NCI-H1048 (cell line): ENCODE measurements at places on chromosomes 3 and 15.

GRCh38 chr3:151434151-151434890, 26.5 kb downstream of the IGSF10 start:
- DNase-seq: no peak

DNA sequence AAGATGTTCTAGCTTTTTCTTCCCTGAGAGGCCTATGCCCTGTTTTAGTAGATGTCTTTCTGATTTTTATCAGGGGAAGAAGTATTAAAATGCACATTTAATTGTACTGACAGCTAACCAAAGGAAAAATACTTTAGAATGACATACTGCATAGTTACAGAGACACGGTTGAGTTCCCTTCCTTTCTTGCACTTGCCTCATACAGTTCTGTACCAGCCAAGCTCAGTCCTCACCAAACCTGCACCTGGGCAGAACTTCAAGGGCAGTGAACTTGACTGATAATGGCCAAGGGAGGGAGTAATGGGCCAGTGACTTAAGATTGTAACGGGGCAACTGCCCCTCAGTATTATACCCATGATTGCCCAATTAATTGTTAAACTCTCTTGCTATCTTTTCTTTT, 34.1 kb upstream of the RASGRP1 start:
- DNase-seq: no peak

DNA sequence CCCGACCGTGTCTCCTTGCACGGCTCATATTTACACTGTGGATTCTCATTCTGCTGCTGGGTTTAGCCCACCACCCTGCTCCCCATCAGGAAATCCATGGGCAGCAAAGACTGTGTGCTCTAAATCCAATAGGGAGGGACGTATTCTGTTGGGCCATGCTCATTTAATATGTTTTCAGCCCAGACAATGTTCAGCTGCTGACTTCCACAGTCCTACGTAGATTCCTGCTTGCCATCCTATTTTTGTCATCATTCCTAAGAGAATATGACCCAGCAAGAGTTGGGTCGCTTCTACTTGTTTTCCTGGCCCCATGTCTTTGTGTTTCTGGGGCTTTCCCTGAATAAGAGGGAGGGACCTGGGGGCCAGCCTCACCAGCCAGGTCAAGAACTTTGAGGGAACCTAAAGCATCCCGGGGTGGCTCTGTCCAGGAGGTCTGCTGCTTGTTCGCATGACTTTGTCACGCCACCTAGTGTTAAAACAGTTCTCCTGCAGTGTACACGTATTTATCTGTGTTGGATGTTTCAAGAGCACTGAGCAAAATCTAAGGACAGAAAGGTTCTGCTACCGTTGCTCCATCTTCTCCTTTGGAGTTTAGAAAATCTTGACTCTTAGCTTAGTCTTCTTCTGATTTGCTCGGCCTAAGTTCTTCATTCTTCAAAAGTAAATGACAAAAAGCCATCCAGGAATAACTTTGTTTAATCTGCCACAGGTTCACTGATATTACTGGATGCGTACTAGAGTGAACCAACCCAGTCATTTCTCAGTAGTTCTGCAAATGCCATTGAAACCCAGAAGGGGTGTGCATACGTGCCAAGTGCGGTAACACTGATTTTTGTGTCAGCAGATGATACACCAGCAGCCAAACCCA, 79.8 kb upstream of the NR2E3 start:
- no peak for DNase-seq

DNA sequence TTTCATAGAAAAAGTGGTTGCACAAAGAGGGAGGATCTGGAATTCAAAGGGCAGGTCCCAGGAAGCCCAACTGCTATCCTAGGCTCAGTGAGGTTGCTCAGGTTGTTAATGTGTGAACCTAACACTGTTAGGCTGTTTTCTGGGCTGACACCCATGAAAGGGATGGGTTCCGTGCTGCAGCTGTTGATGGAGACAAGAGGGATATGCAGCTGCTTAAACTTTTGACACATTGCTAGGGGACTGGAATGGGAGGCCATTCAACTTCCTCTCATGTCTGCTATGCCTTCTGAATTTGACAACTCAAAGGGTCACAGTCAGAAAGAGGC, 198.0 kb upstream of the NR2E3 start:
- no peak for DNase-seq

GRCh38 chr3:62670351-62670750, 204.9 kb downstream of the CADPS start:
- no peak for DNase-seq

GRCh38 chr3:141150081-141150830, 81.4 kb upstream of the PXYLP1 start:
- DNase-seq: no peak

GRCh38 chr15:33678602-33679001, 289.7 kb upstream of the CHRM5 start:
- DNase-seq: no peak

DNA sequence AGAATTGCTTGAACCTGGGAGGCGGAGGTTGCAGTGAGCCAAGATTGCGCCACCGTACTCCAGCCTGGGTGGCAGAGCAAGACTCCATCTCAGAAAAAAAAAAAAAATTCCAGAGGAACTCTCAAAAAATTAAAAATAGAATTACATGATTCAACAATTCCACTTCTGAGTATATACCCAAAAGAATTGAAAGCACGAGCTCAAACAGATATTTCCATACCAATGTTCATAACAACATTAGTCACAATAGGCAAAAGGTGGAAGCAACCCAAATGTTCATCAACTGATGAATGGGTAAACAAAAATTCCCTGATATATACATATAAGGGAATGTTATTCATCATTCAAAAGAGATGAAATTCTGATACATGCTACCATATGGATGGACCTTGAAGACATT, 16.9 kb upstream of the MORF4L1 start:
- DNase-seq: no peak

DNA sequence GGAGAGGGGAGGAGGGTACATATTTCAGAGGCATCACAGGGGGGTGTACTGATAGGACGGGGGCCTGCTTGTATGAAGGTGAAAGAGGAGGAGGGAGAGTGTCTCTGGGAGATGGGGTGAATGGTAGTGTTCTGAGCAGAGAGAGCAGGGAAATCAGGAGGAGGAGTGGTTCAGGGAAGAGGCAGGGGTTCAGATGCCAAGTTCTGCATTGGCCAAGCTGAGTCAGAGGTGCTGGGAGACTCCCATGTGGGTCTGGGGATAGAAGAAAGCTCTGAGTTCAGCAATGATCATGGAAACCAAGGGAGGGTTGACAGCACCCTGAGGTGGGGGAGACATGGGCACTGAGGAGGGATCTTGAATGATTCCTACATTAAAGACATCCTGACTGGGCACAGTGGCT, 3.0 kb downstream of the CYP8B1 start:
- no peak for DNase-seq

DNA sequence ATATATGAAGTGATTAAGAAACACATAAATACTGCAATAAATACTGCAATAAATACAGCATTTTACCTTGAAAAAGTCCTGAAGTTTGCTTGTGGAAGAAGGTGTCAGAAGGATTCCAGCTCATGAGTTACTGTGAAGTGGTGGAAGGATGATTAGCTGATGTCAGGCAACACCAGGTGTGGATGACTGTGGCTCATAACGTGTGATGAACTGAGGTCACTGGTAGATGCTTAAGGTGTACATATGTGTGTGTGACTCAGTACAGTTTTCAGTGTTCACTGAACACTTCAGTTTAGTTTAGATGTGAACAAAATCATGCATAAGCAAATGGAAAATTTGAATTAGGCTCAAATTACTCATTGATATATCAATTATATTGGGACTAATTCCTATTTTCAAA, 1045.0 kb downstream of the NTRK3 start:
- DNase-seq: no peak

DNA sequence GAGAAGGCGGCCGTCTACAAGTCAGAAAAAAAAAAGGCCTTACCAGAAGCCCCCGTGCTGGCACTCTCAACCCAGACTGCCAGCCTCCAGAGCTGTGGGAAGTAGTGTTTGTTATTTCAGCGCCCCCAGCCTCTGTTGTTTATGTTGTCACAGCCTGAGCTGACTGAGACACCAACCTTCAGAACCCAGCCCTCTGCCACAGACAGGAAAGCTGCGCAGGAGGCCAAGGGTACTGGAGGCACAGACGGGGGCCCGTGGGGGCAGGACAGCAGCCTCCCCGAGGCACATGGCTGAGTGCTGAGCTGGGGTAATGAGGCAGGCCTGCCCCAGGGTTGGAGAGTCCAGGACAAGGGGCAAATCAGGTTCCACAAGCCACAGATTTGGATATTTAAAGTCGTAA, 33.7 kb downstream of the HCN4 start:
- no peak for DNase-seq

DNA sequence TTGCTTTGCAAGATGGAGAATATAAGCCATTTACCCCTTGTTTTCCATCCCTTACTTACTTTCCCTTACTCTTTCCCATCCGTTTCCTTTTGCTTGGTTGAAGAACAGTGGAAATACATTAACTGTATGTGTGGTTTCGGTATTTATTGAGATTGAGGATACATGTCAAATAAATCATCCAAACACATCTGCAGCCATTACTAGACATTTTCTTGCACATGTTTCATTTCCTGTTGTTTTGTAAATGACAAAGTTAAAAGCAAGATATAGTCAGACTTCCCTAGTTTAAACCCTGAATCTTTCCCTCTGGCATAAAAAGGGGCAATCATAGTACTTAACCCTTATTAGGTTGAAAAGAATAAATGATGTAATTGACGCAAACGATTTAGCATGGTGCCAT, 82.1 kb upstream of the BCHE start:
- DNase-seq: no peak

GRCh38 chr3:23806534-23807423, 1.0 kb downstream of the UBE2E1 start:
- no peak for DNase-seq

DNA sequence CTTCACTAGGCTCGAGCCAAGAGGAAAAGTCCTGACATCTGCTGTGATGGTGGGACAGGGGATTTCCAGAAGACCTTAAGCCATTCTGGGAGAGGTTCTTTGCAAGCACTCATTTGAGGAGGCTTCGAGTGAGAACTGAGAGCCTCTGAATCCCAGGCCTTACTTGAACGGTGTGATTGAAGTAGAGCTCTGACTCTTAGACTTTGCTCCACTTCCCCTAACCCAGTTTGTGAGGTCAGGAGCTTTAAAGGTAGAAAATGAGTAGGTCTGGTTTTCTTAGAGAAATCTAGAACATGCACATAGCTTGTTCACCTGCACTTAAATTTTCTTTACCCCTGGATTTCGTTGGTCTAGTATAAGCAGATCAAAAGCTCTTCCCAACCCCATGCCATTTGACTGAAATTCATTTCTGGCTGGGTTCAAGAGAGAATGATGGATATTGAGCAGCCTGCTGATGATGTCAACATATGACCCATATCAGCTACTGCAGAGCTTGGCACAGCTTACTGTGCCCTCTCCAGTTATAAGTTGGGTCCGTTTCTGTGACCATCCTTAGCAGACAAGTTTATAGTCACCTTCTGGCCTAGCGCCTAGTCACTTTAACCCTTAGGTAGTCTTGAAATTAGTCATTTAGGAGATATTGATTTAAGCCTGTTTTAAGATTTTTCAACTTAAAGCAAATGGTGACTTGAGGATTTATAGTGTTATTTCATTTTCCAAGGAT, 229.2 kb upstream of the CHRM5 start:
- DNase-seq: no peak

DNA sequence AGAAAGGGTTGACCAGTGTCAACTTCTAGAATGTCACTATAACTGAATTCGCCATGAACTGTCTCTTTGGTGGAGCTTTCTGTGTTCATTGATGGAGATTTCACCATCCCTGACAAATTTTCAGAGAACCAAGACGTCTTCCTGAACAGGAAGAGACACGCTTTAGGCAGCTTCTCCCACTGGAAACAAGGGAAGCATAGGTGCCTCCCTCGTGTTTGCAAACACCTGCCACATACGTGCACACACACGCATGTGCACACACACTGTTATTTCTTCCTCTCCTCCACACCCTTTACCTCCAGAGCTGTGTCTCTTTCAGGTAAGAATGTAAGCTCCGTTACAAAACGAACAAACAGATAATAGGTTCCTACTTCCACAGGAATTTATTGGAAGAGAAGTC, 15.6 kb downstream of the ARRDC4 start:
- DNase-seq: no peak

DNA sequence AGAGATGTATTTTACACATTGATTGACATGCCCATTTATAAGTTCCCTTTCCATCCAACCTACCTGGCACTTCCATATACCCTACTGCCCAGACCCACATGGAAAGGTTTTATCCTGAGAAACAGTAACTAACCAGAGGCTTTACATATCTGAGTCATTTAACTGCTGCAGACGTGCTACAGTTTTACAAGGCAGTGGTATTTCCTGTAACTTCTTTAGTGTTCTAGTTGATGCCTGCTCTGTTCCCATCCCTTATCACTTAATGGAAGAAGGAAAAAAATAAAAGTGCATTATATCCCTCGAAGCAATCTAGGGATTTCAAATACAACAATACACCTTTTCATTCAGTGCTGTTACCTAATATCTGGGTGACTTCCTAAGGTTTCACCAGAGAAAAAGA, 107.1 kb downstream of the TMCO5A start:
- DNase-seq: peak; percentile 20
